ENCODE measurements at places on chromosomes 3 and 15.

GRCh38 chr3:120791010-120791409 is 48.5 kb downstream of the GTF2E1 start:
- DNase-seq: no peak

- DNase-seq: no peak
Measured at GRCh38 chr15:76343313-76343996, 6.9 kb downstream of the ISL2 start.

GRCh38 chr3:126442094-126442855 is 33.4 kb downstream of the ZXDC start:
- no peak for DNase-seq

- no peak for DNase-seq
Measured at GRCh38 chr3:150911771-150912170, 6.5 kb upstream of the MINDY4B start.

GRCh38 chr3:16600780-16601536 is 4.3 kb downstream of the DAZL start:
- DNase-seq: peak; percentile 64

DNA sequence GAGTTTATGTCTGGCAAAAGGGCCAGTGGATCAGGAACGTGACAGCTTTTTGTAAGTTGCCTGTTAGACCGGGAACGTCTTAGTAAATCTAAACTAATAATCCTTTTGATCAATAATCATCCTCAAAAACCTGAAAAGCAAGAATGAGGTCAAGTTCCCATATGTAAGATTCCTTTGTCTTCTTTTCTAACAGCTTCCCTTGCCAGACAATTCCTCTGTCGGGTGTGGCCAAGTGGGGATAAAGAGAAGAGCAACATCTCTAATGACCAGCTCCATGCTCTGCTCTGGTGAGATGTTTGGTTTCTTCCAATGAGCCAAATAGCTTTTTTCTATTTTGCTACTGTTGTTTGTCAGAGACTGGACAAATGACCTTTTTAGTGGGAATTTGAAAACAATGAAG is 19.8 kb downstream of the FANCD2OS start:
- DNase-seq: no peak

GRCh38 chr15:34665498-34666116 is 82.2 kb upstream of the GOLGA8B start:
- DNase-seq: no peak

DNA sequence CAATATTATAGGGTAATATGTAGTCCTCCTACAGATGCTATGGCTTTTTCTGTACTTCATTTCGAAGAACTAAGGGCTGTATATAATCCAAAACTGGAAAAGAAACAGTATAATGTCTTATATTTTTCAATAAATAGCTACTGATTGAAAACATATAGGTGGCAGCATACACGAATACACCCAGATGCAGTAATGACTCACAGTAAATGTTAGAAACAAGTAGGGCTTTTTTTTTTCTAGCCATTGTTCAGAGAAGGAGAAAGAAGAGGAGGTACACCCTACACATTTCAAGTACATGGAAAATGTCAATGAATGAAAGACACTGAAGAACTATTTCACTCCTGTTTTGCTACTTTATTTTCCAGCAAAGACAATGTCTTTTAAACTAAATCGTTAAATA is 9.4 kb downstream of the DAZL start:
- DNase-seq: no peak

GRCh38 chr3:76561494-76562236 is 478.2 kb upstream of the ROBO2 start:
- no peak for DNase-seq

- DNase-seq: no peak
Measured at GRCh38 chr3:10352146-10352911, 31.4 kb upstream of the SEC13 start.

DNA sequence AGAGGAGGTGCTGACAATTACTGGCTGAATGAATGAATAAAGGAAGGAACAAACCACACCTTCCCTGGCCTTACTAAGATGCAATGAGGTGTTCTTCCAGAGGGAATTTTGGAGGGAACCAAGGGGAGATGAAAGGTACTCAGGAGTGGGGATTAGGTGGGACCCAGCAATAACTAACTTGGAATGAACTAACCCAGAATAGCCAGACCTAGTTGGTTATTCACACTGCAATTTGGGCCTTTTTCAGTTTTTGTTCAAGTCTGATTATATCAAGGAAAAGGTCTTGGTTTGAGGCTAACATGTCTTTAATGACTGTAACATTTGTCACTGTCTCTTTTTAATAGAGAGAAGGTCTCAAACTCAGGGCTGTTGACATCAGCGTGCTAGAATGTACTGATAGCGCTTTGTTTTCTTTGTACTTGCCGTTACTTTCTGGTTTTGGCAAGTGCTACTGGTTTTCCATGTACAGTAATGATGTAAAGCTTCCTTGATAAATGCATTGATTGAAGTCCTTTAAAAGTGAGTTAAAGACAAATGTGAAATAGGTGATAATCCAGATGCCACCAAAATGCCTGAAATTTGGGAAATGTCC is 3.2 kb upstream of the PLXND1 start:
- no peak for DNase-seq

DNA sequence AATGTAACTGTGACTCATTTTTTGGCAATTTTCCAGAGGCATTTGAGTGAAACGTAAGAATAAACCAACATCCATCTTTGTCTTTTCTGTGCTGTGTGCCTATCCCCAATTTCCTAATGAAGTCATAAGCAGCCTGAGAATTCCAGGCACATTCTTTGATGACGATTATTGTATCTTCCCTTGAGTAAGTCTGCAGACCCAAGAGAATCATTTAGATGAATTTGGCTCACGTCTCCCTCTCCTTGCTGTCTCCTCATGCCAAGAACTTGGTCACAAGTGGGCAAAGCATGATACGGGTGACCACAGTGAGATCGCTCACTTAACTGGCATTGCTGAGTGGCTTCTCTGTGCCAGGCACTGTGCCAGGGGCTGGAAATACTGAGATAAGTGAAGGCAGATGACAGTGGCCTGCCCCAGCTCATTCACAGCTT is 384.5 kb upstream of the IL12A start:
- no peak for DNase-seq

DNA sequence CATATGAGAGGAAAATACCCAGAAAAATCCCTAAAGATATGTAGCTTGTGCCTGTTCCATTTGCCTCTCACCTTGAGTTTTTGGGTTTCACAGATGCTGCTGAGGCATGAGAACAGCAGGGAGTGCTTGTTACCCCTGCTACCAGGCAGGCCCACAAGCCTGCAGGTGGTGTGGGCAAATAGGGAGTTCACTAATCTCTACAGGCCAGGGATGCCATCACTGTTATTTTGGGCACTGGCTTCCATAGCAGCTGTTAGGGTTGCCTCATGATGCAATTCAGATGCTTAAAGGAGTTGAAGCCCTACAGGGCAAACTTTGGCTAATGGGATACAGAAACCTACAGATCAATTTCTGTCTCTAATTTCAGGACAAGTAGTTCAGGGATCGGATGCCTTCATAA is 873.5 kb downstream of the OTOL1 start:
- no peak for DNase-seq

- no peak for DNase-seq
Measured at GRCh38 chr3:58609990-58610389, 32.8 kb upstream of the FAM107A start.

DNA sequence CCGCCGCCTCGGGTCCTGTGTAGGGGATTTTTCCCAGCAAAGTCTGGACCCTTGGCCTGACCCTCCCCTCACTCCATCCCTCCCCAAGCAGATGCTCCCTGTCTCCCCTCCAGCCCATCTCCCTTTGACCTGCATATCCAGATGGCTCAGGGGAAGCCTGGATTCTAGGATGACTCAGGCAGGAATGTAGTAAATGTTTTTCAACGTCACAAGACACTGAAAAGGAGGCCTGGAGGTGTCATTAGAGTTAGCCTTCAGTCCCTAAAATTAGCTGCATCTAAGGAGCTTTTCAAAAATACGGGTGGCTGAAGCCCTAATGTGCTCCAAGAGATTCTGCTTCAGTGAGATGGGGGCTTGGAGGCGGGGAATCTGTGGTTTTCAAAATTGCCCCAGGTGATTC is 7.2 kb downstream of the ACAN start:
- no peak for DNase-seq

DNA sequence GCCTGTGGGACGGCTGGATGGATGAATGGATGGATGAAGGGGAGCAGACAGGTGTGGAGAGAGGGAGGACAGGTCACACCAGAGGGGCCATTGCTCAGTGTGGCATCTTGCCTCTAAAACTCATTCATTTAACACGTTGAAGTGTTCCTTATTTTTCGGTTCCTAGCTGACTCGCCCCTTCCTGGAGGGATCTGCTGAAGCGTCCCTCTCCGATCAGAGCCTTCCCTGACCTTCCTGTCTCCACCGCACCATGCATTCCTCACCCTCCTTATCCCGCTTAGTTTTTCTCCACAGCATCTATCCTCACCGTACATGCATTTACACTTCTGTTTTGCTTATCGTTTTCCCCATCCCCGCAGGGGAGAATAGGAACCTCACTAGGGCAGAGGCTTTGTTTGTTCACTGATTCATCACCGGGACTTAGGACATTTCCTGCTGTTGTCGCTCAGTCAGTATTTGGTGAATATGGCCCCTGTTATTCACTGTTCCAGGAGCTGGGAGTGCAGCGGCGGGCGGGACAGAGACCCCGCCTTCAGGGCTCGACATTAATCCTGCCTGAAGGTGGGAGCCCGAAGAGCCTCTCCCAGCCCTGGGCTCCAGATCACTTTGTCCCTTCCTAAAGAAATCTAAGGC is 32.0 kb downstream of the FOXL2 start:
- DNase-seq: no peak

DNA sequence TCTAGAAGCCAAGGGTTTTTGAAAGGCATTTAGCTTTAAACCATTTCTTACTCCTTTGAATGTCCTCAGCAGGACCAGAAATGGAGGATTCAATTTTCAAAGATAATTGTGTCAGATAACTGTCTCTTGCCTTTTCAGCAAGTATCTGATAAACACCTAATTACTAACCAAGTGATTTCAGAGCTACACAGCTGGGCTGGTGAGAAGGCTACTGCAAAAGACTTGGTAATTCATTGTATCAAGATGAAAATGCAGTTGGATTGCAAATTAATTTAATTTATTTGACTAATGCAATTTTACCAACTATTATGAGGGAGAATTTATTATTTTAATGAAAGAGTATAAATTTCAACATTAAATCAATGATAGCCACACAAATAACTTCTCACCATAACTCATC is 165.4 kb downstream of the ROBO1 start:
- DNase-seq: no peak

DNA sequence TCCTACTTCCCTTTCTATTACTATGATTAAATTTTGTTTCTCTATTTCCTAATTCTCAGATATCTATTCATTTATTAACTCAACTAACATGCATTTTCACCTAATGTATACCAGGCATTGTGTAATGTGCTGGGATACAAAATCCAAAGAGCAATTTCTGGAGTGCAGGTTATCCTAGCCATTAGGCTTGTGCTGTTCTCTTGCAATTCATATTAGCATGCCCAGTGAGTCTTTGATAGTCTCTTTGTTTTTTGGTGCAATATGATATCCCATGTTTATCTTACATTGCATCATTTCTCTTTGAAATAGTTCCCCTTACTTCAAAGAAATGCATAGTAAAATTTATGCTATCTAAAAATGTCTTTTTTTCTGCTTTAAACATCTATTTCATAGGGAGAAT is 13.9 kb upstream of the DPPA4 start:
- no peak for DNase-seq

DNA sequence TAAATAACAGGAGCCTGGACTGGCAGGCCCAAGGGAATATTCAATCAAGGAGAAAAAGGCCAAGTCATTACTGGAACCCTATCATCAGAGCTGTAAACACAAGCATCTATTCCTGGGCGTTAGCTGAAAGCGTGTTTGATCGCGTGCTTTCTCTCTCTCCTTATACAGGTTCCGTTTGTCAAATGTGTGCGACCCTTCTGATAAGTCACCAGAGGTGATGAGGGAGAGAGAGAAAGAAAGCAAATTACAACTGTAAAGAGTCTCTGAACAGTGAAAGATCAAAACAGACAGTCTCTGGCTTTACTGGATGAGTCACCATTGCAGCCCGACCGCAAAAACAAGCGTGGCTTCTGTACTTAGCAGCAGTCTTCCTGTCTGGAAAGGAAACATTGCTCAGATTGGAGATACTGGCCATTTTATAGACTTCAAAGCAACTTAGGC is 39.5 kb upstream of the TPRG1 start:
- DNase-seq: peak; percentile 65

- no peak for DNase-seq
Measured at GRCh38 chr15:63489352-63489751, 15.0 kb upstream of the USP3 start.

DNA sequence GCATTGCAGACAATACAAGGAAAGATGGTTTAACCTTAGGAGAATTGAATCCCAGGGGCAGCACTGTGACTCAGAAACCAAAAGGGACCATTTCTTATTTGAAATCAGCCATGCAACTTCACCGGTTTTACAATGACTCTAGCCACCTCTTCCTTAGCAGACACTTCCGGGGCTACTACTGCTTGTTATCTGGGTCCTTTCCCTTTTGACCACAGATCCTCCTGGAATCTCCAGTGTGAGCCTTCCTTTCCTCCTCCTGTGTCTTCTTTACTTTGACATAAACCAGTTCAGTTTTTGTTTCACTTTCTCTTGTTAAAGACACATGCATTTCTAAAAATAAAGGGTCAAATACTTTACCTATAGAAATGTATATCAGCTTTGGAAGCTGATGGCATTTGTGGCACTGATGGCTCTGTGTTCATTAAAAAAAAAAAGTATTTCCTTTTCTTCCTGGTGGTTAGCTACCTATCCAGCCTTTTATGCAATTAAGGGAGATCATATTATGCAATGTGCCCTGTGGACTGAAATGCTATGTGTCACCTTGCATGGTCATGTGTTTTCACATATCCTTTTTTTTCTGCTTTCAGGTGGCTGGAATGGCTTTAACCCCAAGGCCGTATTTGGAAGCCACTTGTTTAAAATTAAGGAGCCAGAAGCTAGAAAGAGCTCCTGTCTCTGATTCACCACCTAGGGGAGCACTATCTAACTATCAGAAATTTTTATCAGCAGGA is 296.2 kb downstream of the CHL1 start:
- no peak for DNase-seq

DNA sequence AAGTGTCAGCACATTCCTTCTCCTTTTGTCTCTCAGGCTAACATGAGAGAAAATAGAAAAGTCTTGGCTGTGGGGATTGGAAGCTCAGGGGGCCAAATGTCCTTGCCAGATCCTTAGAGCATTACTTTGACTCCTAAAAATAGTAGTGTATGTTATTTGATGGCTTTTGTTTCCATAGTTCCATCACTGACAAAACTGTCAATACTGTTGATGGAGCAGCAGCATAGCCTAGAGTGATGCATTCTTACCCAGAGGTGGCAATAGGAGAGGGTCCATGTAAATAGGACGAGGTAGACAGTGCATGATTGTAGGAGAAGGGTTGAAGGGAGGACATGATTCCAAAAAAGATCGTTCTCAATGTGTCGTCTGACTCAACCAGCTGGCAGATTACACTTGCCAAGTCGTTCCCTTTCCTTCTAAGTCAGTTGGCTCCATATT is 282.7 kb upstream of the TPRG1 start:
- DNase-seq: no peak

- DNase-seq: no peak
Measured at GRCh38 chr15:80379693-80380092, 24.5 kb upstream of the ARNT2 start.
